ENCODE measurements at places on chromosomes 2 and 18.

DNA sequence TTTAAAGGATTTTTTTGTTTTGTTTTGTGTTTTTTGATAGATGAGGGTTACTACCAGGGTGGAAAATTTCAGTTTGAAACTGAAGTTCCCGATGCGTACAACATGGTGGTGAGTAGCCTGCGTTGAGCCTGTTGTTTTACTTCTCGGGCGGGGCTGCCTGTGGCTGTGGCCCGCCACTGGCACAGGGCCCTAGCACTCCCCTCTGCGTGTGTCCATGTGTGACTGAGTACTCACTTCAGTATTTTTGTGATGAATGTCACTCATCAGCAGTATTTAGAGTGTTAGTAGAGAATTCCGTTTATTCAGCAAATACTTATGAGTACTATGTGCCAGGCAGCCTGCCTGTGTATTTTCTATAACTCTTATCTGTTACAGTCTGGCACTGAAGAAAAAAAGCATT lies 44.3 kb upstream of the SCLY start:
- no peak for ATAC-seq

DNA sequence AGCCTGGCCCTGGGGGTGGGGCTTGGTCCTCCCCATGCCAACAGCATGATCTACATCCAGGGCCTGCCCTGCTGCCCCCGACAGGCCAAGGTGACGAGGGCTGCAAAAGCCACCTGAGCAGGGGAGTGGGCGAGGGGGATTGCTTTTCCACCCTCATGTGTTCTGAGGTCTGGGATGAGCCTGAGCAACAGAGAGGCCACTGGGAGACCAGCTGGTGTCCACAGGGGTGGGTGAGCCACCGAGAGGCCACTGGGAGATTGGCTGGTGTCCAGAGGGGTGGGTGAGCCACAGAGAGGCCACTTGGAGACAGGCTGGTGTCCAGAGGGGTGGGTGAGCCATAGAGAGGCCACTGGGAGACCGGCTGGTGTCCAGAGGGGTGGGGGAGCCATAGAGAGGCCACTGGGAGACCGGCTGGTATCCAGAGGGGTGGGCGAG lies 147.4 kb upstream of the GPC1 start:
- ATAC-seq: no peak

- ATAC-seq: no peak
Observed at GRCh38 chr2:110638004-110638403, 39.9 kb downstream of the BUB1 start.

- ATAC-seq: no peak
Observed at GRCh38 chr2:42795841-42796301, 3.5 kb upstream of the HAAO start.

- ATAC-seq: no peak
Observed at GRCh38 chr2:237301595-237301994, 112.4 kb downstream of the COL6A3 start.

- ATAC-seq: peak; percentile 28
Observed at GRCh38 chr2:11071211-11071610, 84.1 kb upstream of the SLC66A3 start.

DNA sequence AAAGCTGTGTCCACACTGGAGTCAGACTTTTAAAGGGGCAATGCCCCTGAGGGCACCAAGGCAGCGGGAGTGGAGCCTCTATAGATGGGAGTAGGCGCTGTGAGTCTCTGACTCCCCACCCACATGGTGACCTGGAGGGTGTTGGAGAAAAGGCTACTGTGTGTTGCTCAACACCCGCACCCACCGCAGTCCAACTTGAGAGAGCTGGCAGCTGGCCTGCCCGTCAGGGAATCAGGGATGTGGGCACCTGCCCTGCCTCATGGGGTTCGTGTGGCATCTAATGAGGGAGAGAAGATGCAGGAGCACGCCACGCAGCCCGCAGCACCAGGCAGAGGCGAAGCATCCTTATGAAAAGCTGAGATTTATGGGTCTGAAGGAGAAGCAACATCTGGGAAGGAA lies 84.2 kb downstream of the KLHL29 start:
- ATAC-seq: no peak

DNA sequence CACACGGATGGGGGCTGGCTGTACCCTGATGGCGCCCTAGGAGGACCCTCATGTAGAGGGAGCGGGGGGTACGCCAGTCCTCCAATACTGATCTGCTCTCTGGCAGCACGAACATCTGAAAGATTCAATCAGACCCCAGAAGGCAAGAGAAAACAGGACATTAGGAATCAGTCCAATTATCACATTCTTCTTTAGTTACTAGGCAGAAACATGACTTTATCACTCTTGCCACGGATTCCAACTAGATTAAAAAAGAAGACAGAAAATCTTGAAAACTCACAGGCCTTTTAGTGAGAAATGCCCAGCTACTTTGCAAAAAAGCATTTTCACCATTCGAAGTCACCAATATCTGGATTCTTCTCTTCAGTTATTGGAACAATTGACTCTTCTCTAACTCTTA lies 68.4 kb downstream of the ID2 start:
- no peak for ATAC-seq

- ATAC-seq: no peak
Observed at GRCh38 chr2:54834721-54835120, 111.3 kb downstream of the EML6 start.

GRCh38 chr2:108594132-108594981 lies 60.1 kb downstream of the LIMS1 start:
- ATAC-seq: peak; percentile 71

- ATAC-seq: no peak
Observed at GRCh38 chr2:149903626-149904025, 316.1 kb upstream of the MMADHC start.

GRCh38 chr2:179764710-179765109 lies 96.7 kb downstream of the ZNF385B start:
- no peak for ATAC-seq

- peak; percentile 89 for ATAC-seq
Observed at GRCh38 chr2:163604941-163605555, 130.8 kb downstream of the FIGN start.

- peak; percentile 51 for ATAC-seq
Observed at GRCh38 chr18:48832938-48833700, 117.6 kb downstream of the SMAD7 start.

- ATAC-seq: no peak
Observed at GRCh38 chr2:136154384-136154783, 36.4 kb upstream of the CXCR4 start.

DNA sequence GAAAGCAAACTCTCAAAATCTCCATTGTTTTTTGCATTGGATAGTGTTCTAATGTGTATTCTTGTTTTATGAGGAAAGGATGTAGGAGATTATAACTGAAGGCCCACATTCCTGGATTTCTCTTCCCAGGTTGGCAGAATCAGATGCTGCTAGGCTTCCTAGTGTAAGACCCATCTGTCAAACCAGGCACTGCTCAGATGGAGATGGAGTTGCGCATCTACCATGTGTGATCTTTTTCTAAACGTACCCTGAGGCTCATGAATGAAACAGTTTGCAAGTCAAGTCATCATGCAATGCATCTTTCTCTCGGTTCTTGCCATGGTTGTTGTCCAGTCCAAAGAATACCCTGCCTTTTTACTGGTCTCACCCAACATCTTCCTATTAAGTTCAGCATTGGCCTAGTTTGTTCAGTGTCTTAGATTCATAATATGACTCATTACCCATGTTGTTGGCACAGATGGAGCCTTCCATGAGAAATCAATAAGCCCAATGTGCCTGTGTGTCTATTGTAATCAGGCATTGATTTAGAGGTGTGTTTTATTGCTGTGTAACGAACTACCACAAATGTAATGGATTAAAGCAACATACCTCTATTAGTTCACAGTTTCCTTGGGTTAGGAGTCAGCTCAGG lies 127.4 kb downstream of the NYAP2 start:
- ATAC-seq: no peak

GRCh38 chr2:120318626-120319025 lies 27.3 kb upstream of the INHBB start:
- no peak for ATAC-seq

- ATAC-seq: no peak
Observed at GRCh38 chr2:10790228-10790973, 22.2 kb downstream of the PDIA6 start.

DNA sequence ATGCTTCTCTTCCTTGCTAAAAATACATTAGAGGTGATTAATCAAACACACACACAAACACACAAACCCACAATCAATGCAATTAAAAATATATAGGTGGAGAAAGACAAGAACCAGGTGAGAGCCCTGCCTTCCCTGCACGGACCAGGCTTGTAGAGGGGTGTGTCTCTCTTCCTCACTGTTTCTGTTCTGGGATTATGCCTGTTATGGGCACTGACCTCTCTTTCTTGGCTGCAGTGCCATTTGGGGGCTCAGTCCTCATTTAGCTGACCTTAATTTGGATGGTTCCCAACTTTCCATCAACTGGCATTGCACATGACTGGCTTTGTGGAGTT lies 89.8 kb downstream of the SH3RF3 start:
- ATAC-seq: no peak
